Memory B cell (primary cell): ENCODE measurements at places on chromosomes 7 and 10.

GRCh38 chr10:132914732-132915131 lies 27.6 kb downstream of the CFAP46 start:
- DNase-seq: no peak

DNA sequence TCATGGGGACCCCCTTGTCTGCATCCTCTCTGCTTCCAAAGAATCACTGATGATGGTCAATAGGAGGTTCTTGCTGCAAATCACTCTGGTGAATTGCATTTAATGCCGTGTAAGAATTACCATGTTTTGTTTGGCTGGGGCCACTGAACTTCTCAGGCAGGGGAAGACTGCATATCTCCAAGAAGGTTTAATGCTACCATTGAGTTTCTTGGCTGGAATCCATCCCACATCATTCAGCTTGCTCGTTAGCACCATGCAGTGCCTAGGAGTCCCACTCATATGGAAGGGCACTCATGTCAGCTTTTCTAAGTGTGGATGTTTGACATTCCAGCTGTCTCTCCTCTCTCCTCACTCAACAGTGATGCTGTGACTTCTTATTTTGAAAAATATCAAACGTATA lies 50.2 kb upstream of the BAMBI start:
- no peak for DNase-seq

- DNase-seq: no peak
Observed at GRCh38 chr10:98463976-98464754, 17.4 kb upstream of the HPS1 start.

GRCh38 chr7:3146571-3147226 lies 103.0 kb upstream of the CARD11 start:
- no peak for DNase-seq

DNA sequence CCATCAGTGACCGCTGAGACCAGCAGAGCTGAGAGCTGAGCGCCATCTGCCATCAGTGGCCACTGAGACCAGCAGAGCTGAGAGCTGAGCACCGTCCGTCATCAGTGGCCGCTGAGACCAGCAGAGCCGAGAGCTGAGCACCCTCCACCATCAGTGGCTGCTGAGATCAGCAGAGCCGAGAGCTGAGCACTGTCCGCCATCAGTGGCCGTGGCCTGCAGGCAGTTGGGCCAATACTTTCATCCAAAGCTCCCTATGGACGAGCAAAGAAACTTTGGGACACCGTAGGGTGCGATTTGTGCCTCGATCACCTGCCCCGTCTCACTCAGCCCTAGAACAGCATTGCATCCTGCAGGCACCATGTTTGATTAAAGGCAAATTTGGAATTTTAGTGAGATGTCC lies 265.8 kb downstream of the DNAJB6 start:
- no peak for DNase-seq

DNA sequence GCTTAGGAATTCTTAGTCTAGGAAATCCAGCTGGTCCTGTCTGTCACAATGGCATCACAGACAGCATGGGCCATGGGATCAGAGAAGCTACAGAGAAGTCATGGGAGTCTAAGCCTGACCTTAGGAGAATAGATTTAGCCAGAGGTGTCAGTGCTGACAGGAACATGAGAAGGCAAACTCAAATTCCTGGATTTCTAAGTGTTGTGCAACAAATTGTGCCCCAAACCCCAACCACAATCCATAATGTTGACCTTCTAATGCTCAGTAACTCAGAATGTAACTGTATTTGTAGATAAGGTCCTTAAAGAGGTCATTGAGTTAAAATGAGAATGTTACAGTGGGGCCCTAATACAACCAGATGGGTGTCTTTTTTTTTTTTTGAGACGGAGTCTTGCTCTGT lies 95.9 kb upstream of the RHOBTB1 start:
- no peak for DNase-seq

DNA sequence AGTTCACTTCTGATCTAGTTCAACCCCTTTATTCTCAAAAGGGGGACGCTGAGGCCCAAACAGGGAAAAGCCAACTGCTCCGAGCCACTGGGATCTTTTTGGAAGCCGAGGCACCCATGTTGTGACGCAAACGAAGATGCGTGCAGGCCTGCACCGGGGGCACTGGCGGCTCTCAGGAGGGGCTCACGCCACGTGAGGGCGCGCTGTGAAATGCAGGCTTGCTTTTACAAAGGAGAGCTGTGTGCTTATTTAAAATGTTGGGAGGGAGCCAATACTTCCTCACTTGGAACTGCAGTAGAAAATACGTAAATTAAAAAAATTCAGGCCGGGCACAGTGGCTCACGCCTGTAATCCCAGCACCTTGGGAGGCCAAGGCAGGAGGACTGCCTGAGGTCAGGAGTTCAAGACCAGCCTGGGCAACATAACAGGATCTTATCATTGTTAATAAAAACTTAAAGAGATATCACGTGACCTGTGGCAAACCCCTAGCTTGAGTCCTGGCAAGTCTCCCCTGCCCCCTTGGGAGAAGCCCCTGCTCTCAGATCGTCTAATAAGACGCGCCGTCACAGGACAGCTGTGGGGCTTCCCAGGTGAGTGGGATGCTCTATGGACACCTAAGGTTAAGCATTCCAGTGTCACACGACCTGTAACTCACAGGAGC lies 16.3 kb downstream of the BRI3 start:
- DNase-seq: no peak

DNA sequence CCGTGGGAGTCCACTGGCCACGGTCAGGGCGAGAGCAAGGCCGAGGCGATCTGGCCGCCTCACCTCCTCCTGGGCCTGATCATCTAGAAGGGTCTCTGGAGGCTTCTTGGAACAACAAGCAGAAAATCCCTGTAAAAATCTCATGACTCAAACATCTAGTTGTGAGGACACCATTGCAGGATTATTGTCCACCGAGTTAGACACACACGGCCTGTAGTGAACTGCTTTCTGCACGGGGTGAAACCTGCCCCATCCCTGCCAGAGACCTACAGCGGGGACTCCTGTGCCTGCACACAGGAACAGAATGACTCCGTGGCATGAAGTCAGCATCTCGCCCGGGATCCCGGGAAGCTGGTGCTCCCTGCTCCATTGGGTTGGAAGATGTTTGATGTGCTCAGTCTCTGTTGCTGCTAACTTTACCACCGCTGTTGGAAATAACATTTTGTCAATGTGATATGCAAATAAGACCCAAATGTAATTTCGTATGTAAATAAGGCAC lies 267.0 kb upstream of the TCERG1L start:
- no peak for DNase-seq

GRCh38 chr10:132904814-132905649 lies 37.3 kb downstream of the CFAP46 start:
- no peak for DNase-seq

GRCh38 chr10:75335983-75336382 lies 65.6 kb downstream of the ZNF503 start:
- peak; percentile 4 for DNase-seq

DNA sequence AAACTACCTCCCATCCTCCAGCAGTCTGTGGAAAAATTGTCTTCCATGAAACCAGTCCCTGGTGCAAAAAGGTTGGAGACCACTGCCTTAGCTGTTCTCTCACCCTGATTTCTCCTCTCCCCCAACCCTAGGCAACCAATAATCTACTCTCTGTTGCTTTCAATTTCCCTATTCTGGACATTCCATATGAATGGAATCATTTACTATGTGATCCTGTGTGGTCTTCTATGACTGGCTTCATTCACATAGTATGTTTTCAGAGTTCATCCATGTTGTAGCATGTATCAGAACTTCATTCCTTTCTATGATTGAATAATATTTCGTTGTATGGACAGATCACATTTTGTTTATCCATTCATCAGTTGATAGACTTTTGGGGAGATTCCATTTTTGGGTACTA lies 38.3 kb upstream of the DLG5 start:
- DNase-seq: no peak

- DNase-seq: peak; percentile 50
Observed at GRCh38 chr7:2641406-2642393, 9.9 kb downstream of the TTYH3 start.

DNA sequence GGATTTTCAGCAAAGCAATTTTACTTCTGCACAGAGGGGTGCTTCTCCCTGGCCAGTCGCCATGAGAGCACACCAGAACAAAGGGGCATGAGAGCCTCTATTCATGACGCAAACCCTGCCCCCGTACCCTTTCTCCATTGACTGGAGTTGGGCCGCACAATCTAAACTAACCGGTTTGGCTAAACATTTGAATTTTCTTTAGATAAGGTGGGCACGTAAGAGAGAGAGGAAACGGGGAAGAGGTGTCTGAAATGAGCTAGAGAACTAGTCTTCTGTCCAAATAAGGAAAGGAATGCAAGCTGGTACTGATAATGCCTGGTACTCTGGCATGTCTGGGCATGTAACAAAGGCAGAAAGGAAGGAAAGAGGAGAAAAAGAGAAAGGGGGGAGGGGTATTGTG lies 13.2 kb upstream of the SCIN start:
- DNase-seq: no peak

- no peak for DNase-seq
Observed at GRCh38 chr10:110163192-110163773, 44.1 kb upstream of the MXI1 start.

GRCh38 chr7:102190776-102191350 lies 95.8 kb upstream of the SH2B2 start:
- no peak for DNase-seq

DNA sequence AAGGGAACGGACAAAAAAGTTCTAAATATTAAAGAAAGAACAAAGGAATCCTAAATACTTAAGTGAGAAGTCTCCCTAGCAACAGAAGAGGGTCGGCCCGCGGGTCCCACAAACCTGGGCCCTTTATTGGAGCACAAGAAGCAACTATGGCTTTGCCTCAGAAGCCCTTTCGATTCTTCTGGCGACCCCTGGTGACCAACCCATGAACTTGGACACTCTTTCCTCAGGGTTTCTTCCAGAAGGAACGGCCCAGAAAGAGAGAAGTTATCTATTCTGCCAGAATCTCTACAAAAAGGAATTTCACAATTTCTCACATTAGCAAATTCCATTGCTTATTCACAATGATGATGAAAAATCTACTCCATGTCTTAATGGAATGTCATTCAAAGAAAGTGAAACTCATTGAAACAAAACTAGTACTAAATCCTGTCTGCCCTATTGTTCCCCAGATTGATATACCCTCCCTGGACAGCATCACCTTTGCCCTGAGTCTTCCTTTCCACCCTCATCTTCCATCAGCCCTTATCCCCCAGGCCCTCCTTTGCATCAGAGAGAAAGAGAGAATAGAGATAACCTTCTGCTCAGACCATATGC lies 43.7 kb downstream of the CPVL start:
- no peak for DNase-seq

- no peak for DNase-seq
Observed at GRCh38 chr10:125142946-125143345, 17.4 kb downstream of the CTBP2 start.

DNA sequence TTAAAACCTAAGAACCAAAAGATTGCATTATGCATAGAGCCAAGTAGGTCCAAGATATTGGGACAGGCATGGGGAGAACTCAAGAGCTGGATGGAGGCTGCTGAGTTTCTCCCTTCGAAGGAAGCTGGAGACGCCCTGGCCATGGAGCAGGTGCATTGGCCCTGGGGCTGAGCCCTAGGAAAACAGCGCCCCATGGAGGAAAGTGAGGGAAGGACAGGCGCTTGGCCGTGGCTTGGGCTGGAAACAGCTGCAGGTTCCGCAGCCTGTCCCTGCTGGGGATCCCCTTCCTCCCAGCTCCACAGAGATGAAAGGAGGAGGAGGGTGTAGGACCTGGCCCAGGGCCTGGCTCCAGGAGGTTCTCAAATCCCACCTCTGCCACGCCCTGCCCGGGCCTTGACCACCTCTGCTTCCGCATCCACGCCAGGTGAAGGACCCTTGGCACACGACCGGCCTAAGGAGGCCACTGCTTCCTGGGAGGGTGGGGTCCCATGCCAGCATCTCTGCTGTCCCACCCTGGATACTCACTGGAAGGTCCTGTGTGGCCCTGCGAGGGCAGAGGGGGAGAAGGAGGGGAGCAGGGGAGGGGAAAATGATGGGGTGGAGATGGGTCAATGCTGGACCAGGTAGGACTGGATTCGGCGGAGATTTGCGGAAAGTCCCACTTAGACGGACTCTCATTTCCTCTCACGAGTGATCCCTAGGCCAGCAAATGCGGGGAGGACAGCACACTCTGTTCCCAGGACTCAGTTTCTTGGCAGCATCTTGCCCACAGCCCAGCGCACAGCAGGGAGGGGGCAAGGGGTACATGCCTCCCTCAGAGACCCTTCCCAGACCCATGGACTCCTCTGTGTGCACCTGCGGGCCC lies 258.6 kb upstream of the TCERG1L start:
- DNase-seq: no peak

GRCh38 chr10:124665980-124666379 lies 78.2 kb downstream of the FAM53B start:
- no peak for DNase-seq

- DNase-seq: no peak
Observed at GRCh38 chr7:139092090-139092796, 17.3 kb downstream of the ZC3HAV1 start.

DNA sequence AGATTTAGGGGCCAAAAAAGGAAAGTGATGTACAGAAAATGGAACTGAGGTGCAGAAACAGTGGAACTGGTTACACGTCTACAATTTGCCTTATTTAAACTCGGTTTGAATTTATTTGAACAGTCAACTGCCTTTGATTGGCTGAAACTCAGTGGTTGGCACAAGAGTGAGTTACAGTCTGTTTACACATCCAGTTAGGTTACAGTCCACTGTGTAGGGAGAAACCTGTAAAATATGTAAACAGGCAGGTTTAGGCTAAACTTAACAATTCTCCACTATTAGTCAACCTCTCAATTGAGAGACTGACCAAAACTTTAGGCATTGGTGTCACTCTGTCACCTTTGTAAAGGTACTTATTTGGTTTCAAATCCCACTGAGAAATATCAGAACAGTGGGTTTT lies 40.3 kb upstream of the RELN start:
- no peak for DNase-seq

DNA sequence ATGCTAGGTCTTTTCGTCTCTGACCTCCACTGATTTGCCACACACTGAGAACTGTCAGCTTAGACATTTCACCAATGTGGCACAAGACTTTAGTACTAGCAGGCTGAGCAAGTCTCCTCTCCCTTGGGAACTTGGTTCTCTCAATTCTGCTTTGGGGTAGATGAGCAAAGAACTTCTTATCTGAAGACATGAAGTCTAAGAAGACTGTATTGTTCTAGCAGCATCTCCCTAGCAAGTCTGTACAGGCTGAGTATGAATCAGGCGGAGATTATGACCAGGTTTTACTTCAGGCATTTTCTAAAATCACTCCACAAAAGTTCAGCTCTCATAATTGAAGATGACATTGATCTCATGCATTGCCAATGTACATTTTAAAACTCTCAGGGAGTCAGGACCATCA lies 23.8 kb upstream of the STN1 start:
- no peak for DNase-seq

- no peak for DNase-seq
Observed at GRCh38 chr10:110214371-110214826, 7.0 kb downstream of the MXI1 start.

- DNase-seq: no peak
Observed at GRCh38 chr7:106927536-106927935, 62.5 kb downstream of the PIK3CG start.

GRCh38 chr7:69994218-69994617 lies 395.9 kb downstream of the AUTS2 start:
- no peak for DNase-seq

DNA sequence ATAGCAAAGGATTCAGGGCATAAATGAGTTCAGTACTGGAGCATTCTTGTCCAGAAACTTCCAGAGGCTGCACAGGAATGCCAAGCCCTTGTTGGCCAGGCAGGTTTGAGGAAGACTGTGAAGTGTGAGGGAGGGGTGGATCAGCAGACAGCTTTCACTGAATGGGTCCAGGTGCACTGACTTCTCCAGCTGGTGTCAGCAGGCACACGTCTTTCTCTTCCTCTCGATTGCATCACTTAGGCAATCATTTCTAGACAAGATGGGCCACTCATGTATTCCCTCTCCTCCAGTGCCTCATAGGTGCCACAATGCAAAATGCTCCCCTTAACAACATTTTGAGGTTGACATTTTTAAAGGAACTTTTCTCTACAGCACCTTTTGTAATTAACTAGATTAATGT lies 15.6 kb upstream of the PLEKHS1 start:
- no peak for DNase-seq
